ENCODE measurements at places on chromosomes 3 and 15.

GRCh38 chr3:153319705-153320554 is 157.9 kb downstream of the RAP2B start:
- no peak for DNase-seq

DNA sequence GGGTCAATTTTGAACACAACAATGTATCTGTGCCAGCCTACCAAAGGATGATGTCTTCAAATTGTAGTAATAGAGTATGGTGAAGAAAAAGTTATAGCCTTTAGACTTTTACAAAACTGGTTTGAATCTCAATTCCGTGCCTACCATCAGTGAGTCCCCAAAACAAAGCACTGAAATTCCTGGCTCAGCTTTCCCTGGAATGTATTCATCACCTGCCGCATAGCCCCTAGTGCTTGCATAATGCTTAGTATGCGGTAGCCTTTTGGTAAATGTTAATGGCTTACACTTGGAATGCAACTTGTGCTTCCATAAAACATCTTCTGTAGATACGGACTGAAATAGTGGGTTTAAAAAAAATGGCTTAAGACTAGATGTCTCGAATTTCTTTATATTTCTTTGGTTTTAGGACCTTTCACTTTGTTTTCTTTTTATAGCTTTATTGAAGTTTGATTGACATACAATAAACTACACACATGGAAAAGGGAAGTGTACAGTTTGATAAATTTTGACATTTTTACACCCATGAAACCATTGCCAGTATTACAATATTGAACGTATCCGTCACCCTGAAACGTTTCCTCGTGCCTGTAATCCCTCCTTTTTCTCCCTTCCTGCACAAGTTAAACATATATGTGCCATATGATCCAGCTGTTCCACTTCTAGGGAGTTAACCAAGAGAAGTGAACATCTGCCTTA is 12.1 kb downstream of the SACM1L start:
- no peak for DNase-seq

GRCh38 chr15:67124911-67125588 is 59.6 kb downstream of the SMAD3 start:
- no peak for DNase-seq

DNA sequence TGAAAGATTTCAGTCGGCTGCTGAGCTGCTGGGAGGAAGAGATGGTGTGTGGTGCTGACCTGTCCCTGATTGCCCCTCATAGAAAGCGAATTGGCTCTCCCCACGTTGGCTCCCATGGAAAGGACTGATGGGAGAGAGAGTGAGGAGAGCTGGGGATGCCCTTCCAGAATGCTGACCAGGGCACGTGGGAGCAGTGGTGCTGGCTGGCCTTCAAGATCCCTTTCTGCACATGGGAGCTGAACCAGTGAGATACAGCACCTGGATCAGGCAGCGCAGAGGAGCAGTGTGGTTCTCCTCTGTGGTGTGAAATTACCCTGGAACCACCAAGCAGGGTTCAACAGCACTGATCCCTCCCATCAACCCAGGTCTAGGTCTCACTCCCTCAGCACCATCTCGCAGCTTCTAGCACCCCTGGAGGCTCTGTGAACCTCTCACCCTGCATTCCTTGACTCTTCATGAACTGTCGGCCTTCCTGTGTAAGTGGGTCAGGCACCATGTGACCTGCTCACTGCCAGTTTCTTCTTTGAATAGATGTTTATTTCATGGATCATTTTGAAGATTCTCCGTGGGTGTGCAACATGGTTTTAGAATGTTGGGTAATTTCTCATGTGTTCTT is 55.7 kb downstream of the CACNA1D start:
- DNase-seq = no peak

GRCh38 chr3:53845103-53845880 is 927 bp downstream of the CHDH start:
- DNase-seq = no peak

- DNase-seq = no peak
Measured at GRCh38 chr15:63517628-63518027, 13.2 kb downstream of the USP3 start.

Data from SHP77 treated with DMSO at 0.1 percent for 48 hours (cell line).